ENCODE measurements at places on chromosomes 11 and 22.

DNA sequence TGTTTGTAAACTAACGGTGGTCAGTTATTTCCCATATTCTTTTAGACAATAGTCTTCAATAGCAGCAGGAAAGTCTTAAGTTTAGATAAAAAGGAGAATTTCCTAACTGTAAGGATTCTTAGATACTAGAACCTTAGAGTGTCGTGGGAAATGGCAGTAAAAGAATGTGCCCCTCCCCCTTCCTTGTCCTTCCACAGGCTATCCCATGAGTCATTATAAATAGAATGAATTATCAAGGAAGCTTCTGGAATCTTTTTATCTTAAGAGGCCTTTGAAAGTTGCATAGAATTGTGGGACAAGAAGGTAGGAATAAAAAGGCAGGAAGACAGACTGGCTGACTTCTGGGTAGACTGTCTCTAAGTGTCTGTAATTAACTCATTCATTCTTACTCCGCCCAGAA is 165.2 kb upstream of the TBCEL start:
- ATAC-seq, result no peak

DNA sequence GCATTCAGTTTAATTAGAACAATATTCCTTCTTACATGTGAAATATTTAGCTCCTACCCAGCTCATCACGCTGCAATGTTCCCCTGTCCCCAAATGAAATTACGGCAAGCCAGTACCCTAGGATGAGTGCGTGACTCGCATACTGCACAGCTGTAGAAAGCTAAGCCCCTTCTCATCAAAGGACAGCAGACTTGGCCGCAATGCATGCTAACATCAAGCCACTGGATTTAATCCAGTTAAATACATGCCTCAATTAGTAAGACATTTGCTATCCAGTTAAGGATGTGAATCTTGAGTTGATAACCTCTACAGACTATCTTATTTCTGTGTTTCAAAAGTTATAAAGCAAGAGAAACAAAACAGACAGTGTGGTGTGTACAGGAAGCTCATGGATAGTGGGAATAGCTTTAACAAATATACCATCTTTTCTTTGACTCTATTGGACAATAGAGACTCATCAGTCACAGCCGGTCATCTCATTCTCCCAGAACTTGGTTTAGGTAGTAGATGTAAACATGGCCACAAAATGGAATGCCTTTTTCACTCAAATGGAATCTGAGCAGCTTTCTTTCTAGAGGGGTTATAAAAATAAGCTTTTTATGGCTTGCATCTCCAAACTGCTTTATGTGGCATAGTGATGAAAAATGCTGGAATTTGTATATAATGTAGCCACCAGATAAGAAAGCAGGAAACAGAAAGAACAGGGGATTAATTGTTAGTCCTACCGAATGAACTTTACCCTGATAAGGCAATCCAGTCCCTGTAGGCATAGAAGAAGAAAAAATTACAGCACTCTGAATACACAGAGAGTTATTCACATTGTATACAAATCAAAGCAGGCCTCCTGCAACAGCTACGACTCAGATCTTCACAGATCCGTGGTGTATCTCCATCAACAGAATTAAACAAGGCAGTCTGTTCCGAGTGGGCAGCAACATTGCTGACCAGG is 224.1 kb downstream of the CADM1 start:
- peak; percentile 36 for ATAC-seq

DNA sequence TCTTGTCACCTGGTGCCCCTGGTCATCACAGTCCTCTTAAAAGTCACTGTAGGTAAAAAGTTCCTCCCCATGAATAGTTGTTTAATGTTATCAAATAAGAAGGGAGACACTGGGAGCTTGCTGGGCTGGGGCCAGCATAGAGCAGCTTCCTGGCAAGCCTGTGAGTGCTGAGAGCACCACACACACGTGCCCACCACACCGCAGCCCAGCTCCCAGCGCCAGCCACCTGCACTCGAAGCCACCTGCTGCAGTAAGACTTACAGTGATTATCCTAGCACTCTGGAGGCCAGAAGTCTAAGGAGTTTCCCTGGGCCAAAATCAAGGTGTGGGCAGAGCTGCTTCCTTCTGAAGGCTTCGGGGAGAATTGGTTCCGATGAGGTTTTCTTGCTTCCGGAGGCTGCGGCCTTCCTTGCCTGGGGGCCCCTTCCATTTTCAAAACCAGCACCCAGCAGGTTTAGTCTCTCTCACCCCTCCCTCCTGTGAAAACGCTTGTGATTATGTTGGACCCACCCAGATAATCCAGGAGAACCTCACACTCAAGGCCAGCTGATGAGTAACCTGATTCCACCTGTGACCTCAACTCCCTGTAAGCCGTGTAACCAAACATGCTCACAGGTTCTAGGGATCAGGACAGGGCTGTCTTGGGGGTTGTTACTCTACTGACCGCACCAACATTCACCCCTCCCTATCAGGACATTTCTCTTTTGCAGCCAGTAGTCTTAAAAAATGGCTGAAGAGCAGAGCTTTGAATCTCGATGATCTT is 687.2 kb downstream of the TBC1D22A start:
- no peak for ATAC-seq

DNA sequence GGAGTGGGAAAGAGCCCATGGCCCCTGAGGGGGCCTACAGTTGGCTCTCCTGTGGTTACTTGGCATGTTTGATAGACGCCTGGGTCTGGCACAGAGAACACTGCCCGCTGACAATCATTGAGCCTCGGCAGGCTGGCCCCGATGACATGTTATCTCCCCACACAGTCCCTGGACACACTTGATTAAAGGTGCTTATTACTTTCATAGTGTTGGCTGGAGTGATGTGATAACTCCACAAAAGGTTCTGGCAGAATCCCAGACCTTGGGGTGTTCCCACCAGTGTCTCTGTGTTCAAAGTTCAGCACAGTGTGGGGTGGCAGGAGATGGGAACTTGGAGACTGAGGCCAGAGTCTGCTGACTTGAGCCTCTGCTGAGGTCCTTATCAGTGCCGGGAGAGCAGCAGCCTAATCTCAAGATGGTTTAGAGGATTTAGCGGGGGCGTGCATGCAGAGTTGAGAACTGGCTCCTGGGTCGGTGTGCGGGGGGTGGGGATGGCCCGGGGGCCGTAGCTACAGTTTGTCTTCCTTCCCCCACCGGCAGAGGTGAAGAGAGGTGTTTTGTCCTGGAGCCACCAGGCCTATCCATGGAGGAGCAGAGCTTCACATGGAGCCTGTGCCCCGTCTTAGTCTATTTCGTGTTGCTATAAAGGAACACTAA is 22.5 kb downstream of the PARVB start:
- no peak for ATAC-seq

DNA sequence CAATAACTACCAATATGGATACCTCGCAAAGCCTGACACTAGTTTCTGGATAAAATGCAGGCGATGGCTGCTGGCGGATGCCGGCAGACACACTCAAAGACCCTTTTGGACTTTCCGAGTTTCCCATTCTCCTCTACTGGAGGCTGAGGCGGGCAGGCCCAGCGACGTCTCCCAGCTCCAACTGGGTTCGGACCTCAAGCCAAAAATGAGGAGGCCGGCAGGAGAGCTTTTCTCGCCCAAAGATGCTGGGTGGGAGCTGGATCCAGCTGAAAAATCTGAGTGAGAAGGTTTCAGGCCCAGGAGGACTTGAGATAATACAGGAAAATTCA is 428 bp upstream of the FEZ1 start:
- ATAC-seq, result no peak

Measured in motor neuron (in vitro differentiated cells).